LHCN-M2 (cell line): ENCODE measurements at places on chromosomes 6 and 20.

DNA sequence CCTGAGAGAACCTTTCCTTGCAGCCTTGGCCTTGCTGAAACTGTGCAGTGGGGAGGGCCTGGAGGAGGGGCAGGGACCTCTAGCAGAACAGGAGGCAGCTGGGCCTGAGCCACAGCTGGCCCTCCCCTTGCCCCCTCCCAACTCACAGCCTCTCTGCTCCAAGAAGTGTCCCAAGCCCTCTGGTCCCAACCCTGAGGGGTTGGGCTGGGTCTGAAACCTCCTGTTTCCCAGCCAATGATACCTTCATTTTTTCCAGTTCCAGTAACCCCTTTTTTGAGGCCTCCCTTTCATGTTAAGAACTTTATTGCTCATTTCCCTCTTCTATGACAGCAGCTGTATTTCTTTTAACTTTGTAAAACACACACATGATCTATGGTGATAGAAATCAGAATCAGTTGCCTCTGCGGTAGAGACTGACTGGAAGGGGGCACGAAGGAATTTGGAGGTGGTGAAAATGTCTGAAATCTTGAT, 17.9 kb upstream of the ARMC12 start:
- no peak for DNase-seq

GRCh38 chr6:160810238-160810637, 108.2 kb downstream of the PLG start:
- no peak for DNase-seq

DNA sequence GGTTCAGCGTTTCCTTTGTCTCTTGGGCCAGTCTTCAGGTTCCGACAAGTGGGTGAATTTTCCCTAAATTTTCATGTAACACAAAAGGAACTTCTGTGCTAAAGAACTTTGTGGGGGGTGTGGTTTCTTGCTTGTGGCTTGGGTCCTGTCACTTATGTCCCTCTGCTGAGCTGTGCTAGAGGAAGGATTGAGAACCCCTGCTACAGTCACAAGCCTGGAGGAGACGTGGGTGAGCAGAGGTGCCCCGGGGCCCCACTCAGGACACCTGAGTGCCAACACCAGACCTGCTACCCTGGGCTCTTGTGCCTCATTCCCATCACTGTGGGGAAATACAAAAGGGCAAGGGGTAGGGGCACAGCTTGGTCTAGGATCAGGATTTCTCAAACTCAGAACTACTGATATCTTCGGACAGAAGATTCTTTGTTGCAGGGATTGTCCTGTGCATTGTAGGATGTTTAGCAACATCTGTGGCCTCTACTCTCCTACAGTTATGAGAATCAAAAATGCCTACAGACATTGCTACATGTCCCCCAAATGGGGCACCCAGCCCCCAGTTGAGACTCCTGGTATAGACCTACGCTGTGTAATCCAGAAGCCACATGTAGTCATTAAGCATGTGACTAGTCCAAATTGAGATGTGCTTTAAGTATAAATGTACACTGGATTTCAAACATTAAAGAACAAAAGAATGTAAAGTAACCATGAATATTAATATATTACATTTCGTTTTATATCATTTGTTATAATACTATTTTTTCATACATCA, 128.7 kb downstream of the LY86 start:
- no peak for DNase-seq

DNA sequence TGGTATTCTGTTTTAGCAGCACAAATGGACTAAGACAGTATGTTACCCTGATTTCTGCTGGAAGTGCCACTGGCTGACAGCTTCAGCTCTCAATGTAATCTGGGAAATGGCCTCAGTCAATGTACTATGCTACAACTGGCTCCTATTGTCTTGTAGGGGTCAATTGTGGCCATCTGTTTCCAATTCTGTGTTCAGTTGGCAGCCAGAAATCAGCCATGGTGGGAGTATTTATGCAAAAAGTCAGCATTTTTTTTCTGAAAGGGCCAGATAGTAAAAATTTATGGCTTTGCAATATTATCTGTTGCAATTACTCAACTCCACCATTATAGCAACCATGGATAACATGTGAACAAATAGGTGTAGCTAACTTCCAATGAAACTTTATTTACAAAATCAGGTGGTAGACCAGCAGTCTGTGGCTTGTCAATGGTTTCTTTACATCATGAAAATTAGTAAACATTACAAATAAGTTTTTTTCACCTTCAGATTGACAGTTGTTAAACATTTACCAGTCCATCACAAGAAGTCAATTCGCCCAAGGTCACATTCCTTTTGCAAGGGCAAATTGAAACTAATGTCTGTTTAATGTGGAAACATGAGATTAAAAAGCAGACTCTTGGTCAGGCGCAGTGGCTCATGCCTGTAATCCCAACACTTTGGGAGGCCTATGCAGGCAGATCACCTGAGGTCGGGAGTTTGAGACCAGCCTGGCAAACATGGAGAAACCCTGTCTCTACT, 58.3 kb upstream of the TSHZ2 start:
- DNase-seq = no peak

DNA sequence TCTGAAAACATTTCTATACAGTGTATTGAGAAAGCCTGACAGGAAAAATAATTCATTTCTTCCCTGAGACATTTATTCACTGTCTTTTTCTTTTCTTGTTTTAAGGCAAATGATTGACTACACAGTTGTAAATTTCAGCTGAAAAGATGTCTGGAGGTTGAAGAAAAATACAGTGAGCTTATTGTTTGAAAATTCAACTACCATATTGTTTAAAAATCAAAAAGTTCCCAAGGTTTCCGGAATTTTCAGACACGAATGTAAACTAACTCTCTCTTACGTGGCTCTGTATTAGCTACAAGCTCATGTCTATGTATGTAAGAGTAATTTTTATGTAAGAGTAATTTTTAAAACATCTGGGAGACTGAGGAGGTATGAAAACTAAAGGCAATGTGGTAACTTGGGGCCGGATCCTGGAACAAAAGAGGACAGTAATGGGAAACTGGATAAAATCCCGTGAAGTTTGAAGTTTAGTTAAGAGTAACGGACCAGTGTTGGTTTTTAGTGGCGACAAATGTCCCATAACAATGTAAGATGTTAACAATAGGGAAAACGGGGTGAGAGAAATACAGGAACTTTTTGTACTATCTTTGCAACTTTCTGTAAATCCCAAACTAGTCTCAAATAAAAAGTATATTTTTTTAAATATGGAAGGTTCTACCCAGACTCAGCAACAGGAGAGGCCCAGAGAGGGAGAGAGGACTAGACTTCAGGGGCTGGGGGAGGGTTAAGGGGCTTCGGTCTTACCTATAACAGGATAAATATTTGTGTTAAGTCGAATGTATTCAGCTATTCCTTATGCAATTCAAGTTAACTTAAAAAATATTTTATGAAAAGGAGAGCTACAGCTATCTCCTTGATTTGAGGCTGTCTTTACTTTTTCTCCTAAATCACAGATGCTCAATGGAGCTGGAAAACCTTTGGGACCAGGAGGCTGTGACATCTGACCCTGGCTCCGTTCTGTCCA, 1.3 kb downstream of the PTGIS start:
- DNase-seq = no peak
